Smooth muscle cell of the pulmonary artery (primary cell): ENCODE measurements at places on chromosomes 13 and 19. TPM values are rescaled to one million over a fixed set of nuclear protein-coding genes. Genes with fewer than 3 reads are reported as not detected.

The PRSS57 gene
- total RNA-seq: not detected in 2 replicates

The PEG3 gene
- total RNA-seq: 3.5 and 4.6 TPM in 2 replicates

The FARP1 gene
- total RNA-seq: 21.5 and 42.6 TPM in 2 replicates

The VSTM1 gene
- total RNA-seq: not detected in 2 replicates

The MAST3 gene
- total RNA-seq: 8.4 and 8.5 TPM in 2 replicates

The KLK15 gene
- not detected in 2 replicates for total RNA-seq

The MYO16 gene
- not detected in 2 replicates for total RNA-seq

The TNFSF13B gene
- total RNA-seq: 4.3 and 8.2 TPM in 2 replicates

The LGALS4 gene
- not detected in 2 replicates for total RNA-seq

The FAM216B gene
- not detected in 2 replicates for total RNA-seq

The COL5A3 gene
- 8.6 and 138 TPM in 2 replicates for total RNA-seq

The PRR20C gene
- total RNA-seq: not detected in 2 replicates

The OR4F17 gene
- total RNA-seq: not detected in 2 replicates

The BRSK1 gene
- total RNA-seq: 10.8 and 10.9 TPM in 2 replicates

The HIF3A gene
- total RNA-seq: 0.13 and 2.8 TPM in 2 replicates

The FUT1 gene
- total RNA-seq: 0.13 TPM in 2 replicates

The LIN37 gene
- total RNA-seq: 9.0 and 10.0 TPM in 2 replicates

The MBD3L2 gene
- not detected in 2 replicates for total RNA-seq
